ENCODE measurements at places on chromosomes 11 and 22.

DNA sequence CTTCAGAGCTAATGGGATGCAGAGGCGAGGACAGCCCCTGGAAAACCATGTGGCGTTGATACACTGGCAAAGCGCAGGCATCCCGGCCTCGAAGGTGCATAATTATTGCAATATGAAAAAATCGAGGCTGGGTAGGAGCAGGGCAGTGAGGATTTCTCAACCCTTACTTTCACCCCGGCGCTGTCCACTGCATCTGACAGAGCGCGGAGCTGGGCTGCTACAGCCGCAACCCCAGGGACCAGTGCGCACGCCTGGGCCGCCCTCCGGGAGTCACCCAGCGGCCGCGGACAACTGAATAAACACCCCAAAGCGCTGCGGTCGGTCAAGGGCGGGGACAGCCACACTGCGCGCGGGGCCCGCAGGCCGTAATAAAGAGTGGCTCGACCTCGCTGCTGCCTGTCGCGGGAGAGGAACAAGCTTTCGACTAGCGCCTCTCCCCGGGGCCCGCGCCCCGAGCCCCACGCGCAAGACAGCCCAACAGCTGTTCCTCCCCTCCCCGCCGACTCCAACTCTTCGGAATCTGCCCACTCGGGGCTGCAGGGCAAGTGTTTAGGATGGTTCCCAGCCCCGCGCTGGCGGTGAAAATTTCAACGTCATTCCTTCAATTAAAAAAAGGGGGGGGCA, 3.6 kb upstream of the WT1 start:
- DNase-seq = no peak

DNA sequence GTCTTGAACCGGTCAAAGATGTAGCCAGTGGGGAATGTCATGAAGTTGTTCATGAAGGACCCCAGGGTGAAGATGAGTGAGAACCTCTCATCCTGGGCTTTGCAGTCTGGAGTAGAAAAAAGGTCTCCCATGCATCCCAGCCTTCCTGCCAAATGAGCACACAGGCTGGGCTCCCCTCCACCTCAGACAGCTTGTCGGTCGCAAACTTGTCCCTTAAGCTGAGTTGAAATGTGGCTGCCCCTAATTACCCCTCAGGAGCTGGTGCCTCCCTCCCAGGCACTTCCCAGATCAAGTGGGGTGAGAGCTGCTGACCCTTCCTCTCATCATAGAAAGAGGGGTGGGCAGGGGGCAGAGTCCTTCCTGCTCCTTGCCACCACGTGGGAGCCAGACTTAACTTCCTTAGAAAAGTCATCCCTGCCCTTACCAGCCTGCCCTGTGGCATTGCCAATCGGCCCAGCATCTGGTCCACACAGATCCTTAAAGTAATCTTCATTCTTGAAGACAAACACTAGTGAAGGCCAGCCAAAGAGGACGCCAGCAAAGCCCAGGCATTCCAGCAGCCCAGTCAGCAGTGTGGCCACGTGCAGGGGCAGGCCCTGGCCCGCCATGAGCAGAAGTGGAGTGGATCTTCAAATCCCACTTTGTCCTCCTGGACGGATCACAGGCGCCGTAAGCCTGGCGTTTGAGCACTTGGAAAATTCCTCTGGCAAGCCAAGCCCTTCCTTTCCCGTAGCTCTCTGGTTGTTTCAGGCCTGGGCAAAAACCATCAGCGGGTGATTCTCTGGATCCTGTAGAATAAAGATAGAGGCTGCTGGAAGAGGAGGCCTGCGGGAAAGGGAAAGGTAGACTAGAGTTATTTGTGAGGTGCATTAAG, 1.1 kb downstream of the SLC43A3 start:
- DNase-seq = peak; percentile 24

DNA sequence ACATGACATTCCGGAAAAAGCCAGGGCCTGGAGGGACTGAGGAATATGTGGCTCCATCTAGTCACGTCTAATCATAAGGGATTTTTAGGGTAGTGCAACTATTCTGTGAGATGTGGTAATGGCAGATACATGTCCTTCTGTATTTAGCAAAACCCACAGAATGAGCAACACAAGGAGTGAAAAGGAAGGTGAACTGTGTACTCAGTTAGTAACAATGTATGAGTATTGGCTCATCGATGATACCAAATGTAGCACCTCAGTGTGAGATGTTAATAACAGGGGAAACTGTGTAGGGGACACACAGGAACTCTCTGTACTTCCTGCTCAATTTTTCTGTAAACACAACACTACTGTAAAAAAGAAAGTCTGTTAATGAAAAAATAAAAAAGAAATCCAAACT, 42.0 kb upstream of the CARS1 start:
- DNase-seq = no peak

GRCh38 chr11:108970221-108970991, 305.5 kb downstream of the DDX10 start:
- DNase-seq = no peak

Measured in dermis microvascular lymphatic vessel endothelial cell (primary cell).